Esophagus squamous epithelium (tissue), 5 donors: ENCODE measurements at places on chromosomes 1 and 21.

DNA sequence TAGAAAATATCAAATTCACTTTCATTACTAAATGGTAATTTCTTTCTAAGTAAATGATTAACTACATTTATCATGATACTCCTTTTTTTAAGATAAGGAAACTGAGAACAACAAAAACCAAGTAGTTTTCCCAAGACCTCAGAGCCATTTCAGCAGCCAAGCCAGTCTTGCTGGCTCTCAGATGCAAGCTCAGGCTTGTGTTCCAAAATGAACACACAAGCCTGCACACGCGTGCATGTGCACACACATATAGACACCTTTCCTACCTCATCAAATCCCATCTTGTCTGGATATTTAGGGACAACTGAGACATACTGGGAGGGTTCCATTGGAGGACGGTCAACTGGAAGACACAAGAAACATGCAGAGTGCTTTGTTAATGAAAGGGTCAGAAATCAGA, 83.0 kb downstream of the COLGALT2 start:
- DNase-seq, result no peak

- DNase-seq, result no peak
Observed at GRCh38 chr21:37808261-37808660, 108.0 kb downstream of the KCNJ6 start.

DNA sequence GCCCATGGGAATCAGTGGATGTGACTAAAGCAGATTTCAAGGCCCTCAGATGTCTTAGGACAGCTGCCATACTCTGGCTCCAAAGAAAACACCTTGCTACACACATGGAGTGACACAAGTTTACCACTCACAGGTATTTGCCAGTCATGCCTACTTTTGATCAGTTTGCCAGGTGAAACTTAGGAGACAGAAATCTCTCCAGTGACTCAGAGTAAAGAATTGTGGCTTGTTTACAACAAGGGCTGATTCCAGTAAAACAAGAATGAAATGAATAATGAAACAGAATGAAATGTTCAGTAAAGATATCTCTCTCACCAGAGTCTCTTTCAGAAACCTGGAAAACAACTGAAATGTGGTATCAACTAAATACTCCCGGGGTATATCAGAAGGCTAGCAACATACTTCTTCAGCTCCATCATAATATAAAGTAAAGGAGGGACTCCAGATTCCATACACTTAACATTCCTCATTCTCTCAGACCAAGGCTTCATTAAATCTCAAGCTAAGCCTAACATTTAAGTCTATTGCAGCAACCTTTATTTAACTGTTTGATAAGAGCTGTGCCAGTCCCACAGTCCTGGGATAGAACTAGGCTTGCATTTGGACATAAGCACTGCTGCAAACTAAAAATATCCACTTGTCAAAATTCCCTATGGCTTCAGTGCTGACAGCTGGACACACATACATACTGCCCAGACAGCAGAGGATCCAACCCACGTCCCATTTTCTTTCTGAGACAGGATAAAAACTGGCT, 143.3 kb downstream of the SIPA1L2 start:
- DNase-seq, result no peak

- DNase-seq, result no peak
Observed at GRCh38 chr1:207497941-207498340, 2.0 kb downstream of the CR1 start.

- DNase-seq, result no peak
Observed at GRCh38 chr1:26164036-26164860, 4.5 kb downstream of the C1orf232 start.

- DNase-seq, result no peak
Observed at GRCh38 chr1:112674986-112675727, 698 bp downstream of the MOV10 start.

GRCh38 chr1:152673016-152673415, 2.1 kb upstream of the LCE2C start:
- no peak for DNase-seq

DNA sequence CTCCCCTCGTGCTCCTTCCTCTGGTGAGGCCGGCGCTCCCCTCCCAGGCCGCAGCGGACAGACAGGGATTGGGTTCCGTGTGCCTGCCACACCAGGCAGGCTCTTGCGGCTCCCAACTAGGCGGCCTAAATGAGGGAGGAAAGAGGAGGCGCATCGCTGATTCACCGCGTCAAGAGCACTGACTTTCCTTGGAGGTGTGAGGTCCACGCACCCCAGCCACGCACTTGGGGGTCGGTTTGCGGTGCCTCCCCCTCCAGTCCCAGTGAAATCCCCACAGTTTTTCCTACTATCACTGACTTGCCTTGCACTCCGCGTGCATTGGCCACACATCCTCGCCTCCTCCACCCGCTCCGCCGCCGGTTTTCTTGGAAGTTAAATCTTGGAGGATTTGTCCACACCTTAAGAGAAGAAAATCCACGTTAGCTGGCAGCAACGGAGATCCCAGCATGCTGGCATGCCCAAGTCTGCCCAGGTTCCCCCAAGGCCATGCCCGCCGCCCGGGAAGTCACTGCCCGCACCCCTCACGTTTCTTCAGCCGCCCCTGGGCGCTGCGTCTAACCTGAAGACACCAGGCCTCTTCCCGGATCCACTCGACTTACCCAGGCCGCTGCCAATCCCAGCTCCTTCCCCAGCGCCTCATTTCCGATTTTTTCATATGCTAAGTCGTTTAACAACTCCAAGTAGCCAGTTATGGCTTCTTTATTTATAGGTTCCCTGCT, 1.1 kb upstream of the FOXD3 start:
- DNase-seq, result no peak
